ENCODE measurements at places on chromosomes 12 and 14.

DNA sequence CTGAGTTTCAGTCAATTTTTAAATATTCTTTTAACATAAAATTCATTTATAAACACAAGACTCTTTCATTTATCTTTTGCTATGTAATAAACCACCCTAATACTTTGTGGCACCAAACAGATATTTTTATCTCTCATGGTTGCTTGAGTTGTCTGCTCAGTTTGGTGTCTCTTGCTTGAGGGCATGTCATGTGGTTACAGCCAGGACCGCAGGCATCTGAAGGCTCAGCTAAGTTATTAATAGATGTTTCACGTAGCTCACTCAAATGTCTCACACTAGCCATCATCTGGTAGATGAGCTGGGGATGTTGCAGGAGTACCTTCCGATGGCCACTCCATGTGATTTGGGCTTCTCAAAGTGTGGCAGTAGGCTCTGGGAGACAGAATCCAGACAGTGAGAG lies 597.8 kb downstream of the ETNK1 start:
- DNase-seq = no peak

- no peak for DNase-seq
These were observed 972.2 kb upstream of the TMEM132C start for GRCh38 chr12:127294651-127295210.

DNA sequence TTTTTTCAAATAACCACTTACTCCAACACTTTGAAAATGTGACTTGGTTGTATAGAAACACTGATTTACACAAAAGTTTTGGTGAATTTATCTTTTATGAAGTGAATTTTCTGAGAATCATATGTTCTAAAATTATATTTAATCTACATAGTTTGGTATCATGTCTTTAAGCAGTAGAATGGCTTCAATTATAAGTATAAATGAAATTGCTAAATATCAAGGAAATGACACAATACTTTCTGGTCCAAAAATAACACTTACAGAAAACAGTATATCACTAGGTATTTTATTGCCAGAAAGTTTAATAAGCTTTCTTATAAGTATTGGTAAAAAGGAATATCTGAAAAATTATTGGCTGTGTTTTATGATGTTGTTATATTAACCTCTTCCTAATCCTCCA lies 90.9 kb downstream of the SRGAP1 start:
- no peak for DNase-seq

GRCh38 chr12:91179315-91179714 lies 3.3 kb downstream of the DCN start:
- DNase-seq = no peak

- no peak for DNase-seq
These were observed 55.4 kb upstream of the FUT8 start for GRCh38 chr14:65357113-65357512.
